ENCODE measurements at places on chromosomes 6 and 20.

GRCh38 chr20:57960803-57961575 lies 251.2 kb upstream of the PMEPA1 start:
- DNase-seq, result no peak

DNA sequence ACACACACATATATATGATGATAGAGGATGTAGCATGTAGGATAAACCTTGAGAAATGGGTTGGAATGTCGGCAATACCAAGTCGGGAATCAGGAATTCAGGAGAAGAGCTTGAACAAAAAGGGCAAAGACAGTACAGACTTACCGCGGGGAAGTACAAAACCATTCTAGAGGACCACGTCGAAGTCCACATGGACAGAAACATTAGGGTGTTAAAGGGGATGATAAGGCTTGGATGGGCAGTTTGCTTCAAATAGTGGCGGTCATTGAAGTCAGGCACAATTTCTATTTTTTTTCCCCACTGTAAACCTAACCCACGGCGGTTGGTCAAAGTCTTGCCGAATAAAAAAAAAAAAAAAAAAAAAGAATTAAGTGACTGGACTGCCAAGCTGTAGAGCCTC lies 766 bp upstream of the NUS1 start:
- no peak for DNase-seq

DNA sequence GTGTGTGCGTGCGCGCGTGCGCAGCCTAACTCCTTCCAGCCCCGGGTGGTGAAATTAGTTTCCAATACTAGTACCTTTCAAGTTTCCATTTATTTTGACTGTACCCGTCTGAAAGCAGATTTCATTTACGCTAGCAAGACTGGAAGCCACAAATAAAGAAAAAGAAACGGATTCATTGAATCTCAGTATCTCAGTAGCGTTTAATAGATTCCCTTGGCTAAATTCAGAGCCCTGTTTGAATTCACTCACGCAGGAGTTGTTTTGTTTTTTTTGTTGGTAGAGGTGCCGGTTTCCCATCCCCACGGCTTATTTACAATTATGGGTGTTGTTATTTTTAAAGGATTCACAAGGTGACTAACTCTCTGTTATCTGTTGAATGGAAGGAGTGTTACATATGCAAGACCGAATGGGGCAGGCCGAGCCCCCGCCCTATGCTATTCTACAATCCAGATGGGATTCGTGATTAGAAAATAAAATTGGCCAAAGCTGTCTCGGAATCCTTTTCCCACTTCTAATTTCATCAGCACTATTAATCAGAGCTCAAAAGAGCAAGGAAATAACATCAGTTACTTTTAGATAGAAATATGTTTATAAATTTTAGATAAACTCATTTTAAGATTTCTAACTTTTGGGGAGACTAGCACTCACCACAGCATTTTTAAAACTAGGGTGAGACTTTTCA lies 2.3 kb upstream of the INSM1 start:
- DNase-seq, result no peak

- no peak for DNase-seq
Measured at GRCh38 chr6:169263836-169264608, 10.4 kb upstream of the THBS2 start.

DNA sequence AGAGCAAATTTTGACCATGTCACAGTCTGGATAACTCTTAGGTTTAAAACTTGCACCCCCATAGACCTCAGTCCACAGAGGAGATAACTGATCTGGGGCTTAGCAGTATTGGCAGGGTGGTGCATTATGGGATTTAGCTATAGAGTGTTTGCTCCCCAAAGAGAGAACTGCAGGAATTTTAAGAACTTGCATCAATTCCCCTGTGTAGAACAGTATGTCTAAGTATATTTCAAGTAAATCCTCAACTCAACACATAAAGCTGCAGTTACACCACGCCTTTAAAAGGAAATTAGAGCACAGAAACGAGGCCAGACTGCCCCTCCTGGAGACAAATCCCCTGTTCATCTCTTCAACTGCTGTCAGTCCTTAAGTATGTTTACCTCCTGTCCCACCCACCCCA lies 144.9 kb downstream of the TRMT11 start:
- no peak for DNase-seq

- no peak for DNase-seq
Measured at GRCh38 chr6:98779618-98780017, 54.8 kb upstream of the POU3F2 start.

DNA sequence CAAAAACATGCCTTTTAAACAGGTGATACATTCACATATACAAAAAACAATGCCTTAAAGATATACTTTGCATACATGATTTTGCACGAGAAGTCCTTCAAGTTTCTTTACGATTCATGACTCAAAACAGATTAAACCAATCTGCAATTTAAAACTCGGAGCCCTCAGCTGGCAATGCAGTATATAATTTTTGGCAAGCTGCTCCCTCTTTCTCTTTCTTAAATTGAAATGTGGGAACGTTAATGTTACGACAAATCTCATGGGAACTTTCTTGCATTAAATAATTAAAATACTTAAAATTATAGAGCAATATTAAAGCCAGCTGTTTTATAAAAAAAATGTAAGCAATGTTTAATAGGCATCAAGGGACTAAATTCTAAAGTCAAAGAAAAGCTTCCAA lies 334.6 kb downstream of the ESR1 start:
- DNase-seq, result no peak

- DNase-seq, result peak; percentile 78
Measured at GRCh38 chr6:152897807-152898399, 84.9 kb downstream of the FBXO5 start.

- peak; percentile 52 for DNase-seq
Measured at GRCh38 chr6:138007014-138007472, 100.2 kb downstream of the PERP start.

DNA sequence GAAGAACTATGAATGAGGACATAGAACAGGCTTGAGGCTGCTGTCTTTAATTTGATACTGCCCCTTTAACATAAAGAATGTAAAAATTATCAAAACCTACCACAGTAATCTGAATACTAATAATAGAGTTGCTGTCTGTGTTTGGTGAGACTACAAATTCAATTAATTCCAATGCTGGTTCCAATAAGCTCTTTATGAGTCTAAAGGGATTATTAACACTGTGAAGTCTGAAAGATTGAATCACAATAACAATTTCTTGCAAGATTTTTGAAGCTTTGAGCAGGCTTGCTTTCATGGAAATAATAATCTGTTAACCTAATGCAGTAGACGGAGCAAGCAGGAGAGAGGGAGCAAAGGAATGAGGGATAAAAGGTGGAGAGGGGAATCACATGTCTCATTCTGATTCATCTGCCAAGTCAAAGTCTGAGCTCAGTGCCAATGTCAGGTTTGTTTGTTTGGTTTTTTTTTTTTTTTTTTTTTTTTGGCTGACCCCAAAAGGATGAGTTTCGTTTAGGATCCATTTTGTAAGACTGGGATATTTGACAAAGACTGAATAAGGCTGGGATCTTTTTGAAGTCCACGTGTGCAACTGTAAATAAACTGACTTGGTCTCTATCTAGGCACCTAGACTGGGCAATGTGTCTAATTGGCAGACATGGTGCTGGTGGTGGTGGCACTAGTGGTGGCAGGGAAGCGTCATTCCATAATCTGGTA lies 211.6 kb downstream of the RNF144B start:
- DNase-seq, result no peak

GRCh38 chr6:51339728-51340127 lies 521.1 kb downstream of the TFAP2B start:
- DNase-seq, result no peak

- no peak for DNase-seq
Measured at GRCh38 chr6:169981969-169982368, 230.5 kb downstream of the ERMARD start.

GRCh38 chr6:130975325-130975724 lies 87.7 kb downstream of the EPB41L2 start:
- DNase-seq, result no peak

- no peak for DNase-seq
Measured at GRCh38 chr6:4352731-4353130, 217.4 kb upstream of the ECI2 start.

- no peak for DNase-seq
Measured at GRCh38 chr20:63202811-63203526, 13.0 kb downstream of the YTHDF1 start.

DNA sequence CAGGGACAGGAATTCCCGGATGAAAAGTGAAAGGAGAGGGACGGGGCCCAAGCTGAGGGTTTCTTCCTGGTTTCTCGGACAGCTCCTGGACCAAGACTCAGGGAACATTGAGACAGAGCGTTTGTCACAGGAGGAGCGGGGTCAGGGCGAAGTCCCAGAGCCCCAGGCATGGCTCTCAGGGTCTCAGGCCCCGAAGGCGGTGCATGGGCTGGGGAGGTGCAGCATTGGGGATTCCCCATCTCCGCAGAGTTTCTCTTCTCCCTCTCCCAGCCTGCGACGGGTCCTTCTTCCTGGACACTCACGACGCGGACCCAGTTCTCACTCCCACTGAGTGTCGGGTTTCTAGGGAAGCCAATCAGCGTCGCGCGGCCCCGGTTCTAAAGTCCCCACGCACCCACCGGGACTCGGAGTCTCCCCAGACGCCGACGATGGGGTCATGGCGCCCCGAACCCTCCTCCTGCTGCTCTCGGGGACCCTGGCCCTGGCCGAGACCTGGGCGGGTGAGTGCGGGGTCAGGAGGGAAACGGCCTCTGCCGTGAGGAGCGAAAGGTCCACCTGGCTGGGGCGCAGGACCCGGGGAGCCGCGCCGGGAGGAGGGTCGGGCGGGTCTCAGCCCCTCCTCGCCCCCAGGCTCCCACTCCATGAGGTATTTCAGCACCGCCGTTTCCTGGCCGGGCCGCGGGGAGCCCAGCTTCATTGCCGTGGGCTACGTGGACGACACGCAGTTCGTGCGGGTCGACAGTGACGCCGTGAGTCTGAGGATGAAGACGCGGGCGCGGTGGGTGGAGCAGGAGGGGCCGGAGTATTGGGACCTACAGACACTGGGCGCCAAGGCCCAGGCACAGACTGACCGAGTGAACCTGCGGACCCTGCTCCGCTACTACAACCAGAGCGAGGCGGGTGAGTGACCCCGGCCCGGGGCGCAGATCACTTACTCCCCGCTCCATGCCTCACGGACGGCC lies 54.6 kb upstream of the POLR1H start:
- peak; percentile 36 for DNase-seq

DNA sequence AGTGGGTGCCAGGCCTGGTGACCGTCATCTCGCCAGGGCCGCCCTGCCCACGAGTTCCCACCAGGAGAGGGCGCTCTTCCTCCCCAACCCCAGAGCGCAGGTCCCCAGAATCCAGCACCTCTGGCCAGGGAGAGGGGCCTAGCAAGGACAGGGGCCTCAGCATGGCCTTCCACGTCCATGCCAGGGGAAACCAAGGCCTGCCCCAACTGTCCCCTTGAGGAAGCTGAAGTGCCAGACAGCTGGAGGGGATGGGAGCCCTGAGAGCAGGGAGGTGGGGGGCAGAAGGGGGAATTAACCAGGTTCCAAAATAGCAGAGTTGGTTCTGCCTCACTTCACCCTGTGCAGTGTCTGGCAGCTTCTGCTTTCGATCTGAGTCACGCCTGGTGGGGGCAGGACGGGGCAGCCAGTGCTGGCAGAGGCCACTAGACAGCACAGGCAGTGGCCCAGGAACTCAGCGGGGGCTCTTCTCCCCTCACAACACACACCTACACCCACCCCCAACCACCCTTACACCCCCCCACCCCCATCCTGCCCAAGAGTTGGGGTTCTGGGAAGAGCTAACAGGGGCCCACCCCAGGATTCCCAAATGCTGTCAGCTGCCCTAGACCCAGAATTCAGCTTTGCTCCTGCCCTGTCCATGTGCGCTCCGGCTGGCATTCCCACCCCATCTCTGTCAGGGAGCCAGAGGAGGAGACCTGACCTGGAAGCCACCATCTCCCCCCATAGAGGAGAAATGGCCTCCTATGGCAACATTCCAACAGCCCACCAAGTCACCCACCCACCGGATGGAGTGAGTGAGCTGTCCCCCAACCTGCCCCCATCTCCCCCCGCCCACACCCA lies 29.2 kb downstream of the TFEB start:
- peak; percentile 88 for DNase-seq

DNA sequence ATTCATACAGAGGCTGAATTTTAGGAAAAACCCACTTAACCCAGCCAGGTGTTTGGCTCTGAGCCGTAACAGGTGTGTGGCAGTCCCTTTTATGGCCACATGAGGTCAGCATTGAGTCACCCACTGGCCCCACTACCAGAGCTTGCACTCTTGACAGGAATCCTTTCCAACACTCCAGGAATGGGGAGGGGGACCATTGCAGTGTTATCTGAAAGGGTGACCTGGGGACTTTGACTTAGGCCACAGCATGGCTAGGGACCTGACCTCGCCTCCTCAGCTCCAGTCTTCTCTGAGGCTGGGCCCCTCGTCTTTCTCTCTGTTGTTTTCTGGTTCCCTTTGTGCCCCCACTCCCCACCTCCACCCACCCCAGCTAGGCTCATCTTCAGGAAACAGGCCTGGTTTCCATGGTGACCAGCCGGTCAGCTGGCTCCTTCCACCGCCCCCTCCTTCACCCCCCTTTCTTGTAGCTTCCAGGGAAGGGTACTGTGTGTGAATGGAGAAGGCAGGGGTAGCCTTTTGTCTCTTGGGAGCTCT lies 2.1 kb upstream of the TMEM151B start:
- peak; percentile 70 for DNase-seq

DNA sequence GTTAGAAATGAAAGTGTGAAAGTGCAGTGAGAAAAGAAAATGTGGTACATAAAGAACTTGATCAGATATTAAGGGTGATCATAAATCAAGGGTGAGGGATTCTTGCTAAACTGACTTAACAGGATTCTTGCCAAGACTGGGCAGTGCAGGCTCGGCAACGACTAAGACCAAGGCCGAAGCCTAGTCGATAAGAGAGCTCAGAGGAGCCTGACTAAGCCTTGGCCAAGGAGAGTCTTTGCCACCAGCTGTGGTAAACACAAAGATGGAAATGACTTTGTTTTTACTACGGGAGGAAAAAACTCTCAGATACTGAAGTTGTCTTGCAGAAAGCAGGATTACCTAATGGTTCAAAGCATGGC lies 196.6 kb downstream of the LY86 start:
- no peak for DNase-seq

DNA sequence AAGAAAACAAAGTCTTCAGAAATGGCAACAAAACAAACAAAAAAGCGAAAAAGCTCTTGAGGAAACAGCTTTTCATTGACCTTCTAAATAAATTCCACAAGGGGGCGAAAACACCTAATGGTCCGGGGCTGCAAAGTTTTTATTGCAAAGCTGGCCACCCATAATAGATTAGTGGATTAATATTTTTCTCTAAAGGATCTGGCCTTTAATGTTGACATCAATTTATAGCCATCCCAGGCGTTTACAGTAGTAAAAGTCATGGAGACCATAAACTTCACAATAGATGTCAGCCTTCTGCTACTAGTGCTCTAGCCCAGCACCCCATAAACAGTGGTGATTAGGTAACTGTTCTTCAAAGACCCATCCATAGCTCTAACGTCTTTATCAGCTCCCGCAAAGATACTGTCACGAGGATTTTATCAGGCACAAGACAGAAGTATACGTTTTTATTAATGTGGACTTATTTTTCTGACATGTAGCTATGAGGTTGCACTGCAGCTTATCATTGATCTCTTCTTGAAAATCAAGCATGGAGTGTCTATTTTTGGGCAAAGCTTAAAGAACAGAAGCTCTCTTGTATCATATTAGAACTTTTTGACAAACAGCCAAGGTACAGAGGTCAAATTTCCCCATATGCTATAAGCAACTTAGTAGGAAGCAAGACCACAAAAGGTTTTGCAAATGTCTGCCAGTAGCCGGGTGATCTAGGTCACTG lies 4.7 kb downstream of the CITED2 start:
- no peak for DNase-seq

GRCh38 chr6:119895626-119896025 lies 546.1 kb upstream of the MAN1A1 start:
- no peak for DNase-seq

GRCh38 chr6:72500669-72501068 lies 121.2 kb upstream of the KCNQ5 start:
- no peak for DNase-seq
